ENCODE measurements at places on chromosomes 1 and 21. TPM values are rescaled to one million over a fixed set of nuclear protein-coding genes. Genes with fewer than 3 reads are reported as not detected.

GRCh38 chr1:163785868-163786405 is 464.2 kb downstream of the NUF2 start:
- H3K36me3 ChIP-seq: no peaks in the 10 kb centered on the region
- DNase-seq: no peak
- no peak overlapping the region for H3K27ac ChIP-seq

DNA sequence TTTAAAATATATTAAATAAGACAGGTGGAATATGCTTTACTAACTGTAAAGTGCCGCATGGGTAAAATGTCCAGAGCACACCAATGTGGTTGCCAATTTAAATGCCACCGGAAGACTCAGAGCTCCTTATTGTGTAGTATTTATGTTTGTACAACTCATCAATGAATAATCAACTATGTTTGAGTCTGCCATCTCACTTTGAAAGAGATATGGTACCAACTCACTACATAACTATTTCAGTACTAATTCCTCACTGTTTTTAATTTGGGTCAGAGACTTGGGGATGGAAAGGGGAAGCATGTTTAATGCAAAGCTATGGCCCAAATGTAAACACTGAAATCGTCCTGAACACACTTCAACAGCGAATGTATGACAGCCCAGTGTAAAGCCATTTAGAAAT is 144.8 kb downstream of the NR5A2 start:
- H3K36me3 ChIP-seq: no peaks in the 10 kb centered on the region
- peaks cover 4% of the 10 kb centered on the region for H3K4me1 ChIP-seq
- H3K27me3 ChIP-seq: no peaks in the 10 kb centered on the region
- no peak for DNase-seq

- no peak overlapping the region for H3K27ac ChIP-seq
- DNase-seq: no peak
- no peaks in the 10 kb centered on the region for H3K27me3 ChIP-seq
Observed at GRCh38 chr1:30479575-30479974, 243.8 kb downstream of the MATN1 start.

DNA sequence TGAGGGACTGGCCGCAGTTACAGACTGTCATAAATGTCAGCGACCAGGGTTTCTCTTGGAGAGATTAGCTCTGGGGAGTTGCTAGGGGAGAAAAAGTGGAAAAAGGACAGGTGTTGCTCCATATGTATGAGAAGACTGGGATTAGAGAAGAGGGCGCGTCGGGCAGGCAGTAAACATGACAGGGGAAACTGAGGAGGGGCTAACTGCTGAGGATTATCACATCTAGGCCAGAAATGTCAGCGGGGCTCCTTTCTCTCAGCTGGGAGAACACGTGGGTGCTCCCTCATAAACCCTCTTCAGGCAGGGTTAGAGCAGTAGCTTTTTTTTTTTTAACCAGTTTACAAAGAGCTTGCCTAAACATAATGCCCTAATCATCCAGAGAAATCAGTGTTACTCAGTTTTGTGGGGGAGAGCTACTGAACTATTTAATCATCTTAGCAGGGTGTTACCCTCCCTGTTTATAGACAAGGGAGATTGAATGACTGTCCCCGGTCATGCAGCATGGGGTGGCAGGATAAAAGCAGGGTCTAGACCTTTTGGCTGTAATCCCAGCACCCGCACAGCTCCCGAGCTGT is 35.2 kb downstream of the ELAPOR1 start:
- H3K27ac ChIP-seq: no peak overlapping the region
- H3K27me3 ChIP-seq: no peaks in the 10 kb centered on the region
- H3K4me3 ChIP-seq: no peak overlapping the region
- no peak for DNase-seq
- no peaks in the 10 kb centered on the region for H3K36me3 ChIP-seq

Gene PCP4
- total RNA-seq: not detected

Gene ARHGAP30
- 146 TPM for total RNA-seq

Data from B cell (primary cell).